ENCODE measurements at places on chromosomes 7 and 10.
A peak's percentile ranks its signal among the peaks of the same experiment; 100 is the strongest.

- no peak for DNase-seq
Measured at GRCh38 chr7:2634267-2635145, 2.7 kb downstream of the TTYH3 start.

DNA sequence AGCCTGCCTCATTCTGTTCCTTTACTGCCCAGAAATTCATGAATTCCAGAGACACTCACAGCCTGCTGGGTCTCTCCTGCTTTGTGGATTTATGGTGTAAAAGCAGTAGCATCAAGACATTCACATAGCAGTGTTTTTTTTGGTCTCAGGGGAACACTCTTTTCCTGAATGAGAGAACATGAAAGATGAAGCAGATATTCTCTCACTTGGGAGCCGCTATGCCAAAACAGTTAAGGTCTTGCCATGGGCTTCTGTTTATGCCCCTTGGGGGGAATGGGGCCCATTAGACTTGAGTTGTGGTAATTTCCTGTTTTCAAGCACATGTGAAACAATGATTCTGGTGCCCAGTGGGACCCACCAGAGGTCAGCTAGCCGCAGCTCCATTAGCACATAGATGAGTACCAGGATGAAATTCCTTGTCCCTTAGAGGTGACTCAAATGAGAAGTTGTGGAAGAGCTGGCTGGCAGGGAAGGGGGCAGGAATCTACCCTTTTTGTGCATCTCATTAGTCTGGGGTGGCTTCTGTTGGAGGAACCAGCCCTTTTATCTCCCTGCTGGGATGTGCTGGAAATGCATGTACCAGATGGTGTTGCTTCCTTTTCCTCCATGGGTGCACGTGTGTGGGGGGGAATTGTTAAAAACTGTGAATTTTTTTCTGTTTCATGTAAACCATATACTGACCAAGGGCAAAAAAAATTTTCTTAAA, 13.3 kb downstream of the BMPER start:
- DNase-seq = no peak

- no peak for DNase-seq
Measured at GRCh38 chr7:66355756-66356155, 150.6 kb downstream of the TPST1 start.

- DNase-seq = no peak
Measured at GRCh38 chr7:4025694-4026615, 656.1 kb upstream of the FOXK1 start.

GRCh38 chr7:94056796-94057207, 52.6 kb upstream of the BET1 start:
- DNase-seq = peak; percentile 52

GRCh38 chr10:57468894-57469432, 798.7 kb downstream of the IPMK start:
- DNase-seq = no peak

- no peak for DNase-seq
Measured at GRCh38 chr10:49200854-49201253, 12.7 kb upstream of the TMEM273 start.

GRCh38 chr7:149495785-149496641, 1.6 kb downstream of the ZNF746 start:
- DNase-seq = peak; percentile 46

DNA sequence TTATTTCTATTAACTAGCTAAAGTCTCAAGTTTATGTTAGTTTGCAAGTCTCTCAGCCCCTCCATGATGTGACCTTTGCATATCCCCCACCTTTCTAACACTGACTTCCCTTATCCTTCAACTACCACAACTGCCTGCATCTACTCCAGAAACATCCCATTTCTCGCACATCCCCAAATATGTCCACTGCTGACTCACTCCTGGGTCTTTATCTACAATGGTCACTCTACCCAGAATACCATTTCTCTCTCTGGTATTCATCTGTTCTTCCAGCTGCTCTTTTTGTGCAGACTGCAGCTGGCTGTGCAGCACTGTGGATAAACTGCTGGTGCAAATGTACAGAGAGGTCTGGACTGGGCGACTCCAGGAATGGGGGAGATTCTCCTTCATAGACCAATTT, 32.7 kb upstream of the PRSS1 start:
- no peak for DNase-seq

DNA sequence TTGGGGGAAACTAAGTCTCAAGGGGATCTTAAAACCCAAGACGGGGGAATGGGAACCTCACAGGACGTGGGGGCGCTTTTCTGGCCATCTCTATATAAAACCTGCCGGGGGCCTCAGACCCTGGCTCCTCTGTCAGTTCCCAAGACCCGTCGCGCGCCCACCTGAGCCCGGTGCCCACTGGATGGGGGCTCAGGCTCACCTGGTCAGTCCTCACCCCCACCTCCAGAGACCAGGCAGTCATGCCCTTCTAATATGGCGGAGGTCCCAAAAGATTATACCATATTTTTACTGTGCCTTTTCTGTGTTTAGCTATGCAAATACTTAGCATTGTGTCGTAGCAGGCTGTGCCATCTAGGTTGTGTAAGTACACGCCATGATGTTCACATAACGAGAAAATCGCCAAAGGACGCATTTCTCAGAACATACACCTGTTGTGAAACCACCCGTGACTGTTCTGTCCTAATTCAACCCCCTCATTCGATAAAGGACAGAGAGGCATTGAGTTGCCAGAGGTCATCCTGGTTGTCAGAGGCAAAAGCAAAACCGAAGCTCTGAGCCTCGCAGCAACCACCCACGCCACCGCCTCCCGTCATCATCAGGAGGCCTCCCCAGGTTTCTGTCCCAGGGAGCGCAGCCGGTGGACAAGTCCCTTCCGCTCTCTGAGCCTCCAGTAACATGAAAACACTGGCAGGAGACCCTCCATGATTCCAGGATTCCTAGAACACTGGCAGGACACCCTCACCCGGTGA, 28.9 kb downstream of the OAT start:
- DNase-seq = peak; percentile 2

DNA sequence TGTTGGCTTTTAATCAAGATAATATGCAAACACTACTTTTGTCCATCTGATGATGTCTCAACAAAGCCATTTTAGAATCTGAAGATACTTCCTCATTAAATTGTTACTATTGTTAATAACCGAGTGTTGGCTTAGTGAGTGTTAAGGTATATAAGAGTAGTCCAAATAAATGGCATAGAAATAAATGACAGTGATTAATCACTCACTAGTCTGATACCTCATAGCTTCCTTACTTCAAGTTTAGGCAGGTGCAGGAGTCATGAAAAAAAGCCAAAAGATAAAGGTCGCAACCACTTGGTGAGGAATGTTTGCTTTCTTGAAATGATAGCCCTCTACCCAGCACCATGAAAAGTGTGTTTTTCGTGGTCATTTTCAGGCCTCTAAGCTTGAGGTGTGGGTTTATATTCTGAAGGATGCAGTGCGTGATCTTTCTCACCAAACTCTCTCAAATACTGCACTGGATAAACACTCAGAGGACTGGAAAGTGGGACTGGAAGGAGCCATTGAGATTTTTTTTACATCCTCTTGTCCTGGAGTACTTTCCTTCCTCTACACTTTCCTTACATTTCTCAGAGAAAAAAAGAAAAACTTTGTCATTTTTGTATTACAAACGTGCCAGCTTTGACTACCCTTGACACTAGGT, 138.1 kb downstream of the KIAA1217 start:
- DNase-seq = no peak

GRCh38 chr10:85647741-85648140, 718.9 kb downstream of the GRID1 start:
- no peak for DNase-seq

GRCh38 chr7:5758753-5759335, 22.6 kb downstream of the RNF216 start:
- DNase-seq = no peak

DNA sequence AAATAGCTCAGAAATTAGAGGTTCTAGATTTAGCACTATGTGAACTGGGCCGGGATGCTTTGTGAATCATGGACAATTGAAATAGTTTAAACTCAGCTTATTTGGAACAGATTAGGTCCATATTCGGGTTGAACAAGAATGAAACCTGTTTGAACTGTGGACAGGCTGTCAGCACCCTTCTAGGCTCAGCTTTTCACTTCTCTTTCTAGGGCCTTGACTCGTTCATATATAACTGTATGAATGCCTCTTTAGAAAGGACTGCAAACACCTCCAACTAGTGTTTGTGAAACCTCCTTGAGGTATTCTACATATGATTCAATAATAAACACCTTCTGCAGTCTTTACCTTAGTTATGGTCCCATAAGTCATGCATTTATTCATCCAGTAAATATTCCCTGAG, 115.6 kb downstream of the REEP3 start:
- DNase-seq = no peak

DNA sequence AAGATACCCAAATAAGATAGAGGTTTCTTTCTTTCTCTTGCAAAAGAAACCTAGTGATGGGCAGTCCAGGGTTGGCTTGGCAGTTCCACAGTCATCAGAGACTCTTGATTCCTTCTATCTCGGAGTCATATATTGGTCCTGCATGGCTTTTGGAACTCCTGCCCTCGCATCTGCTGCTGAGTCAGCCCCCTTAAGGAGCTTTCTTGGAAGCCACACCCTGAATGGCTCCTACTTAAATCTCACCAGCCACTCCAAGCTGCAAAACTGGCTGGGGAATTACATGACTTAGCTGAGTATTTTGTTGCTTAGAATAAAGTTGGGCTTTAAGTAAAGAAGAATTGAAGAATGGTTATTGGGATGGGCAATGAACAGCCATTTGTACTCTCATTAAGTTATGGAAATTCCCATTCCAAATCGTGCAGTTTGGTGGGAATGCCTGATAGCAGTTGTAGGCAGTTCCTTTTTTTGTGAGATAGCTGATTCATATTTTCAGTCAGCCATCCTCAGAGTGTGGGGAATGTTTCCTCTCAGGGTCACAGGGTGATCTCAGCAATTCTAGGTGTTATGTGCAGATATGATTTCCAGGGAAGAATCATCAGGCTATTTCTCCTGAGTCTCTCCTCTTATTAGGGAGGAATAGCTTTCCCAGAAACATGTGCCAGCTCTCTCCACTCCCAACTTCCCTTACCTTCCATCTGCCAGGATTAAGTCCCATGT, 209.9 kb downstream of the BBS9 start:
- no peak for DNase-seq

GRCh38 chr7:111083413-111083812, 7.5 kb upstream of the LRRN3 start:
- DNase-seq = no peak

GRCh38 chr7:45920502-45921380, at the start of gene IGFBP3:
IGFBP3 (minus strand) TSS chr7:45921272; CDS start chr7:45921140, 132 bp downstream.
- peak; percentile 89 for DNase-seq

- DNase-seq = no peak
Measured at GRCh38 chr10:11235771-11236170, 218.1 kb downstream of the CELF2 start.

GRCh38 chr10:65900271-65900670, 1025.6 kb upstream of the LRRTM3 start:
- no peak for DNase-seq

- DNase-seq = no peak
Measured at GRCh38 chr7:6179620-6180343, 92.6 kb downstream of the CYTH3 start.

DNA sequence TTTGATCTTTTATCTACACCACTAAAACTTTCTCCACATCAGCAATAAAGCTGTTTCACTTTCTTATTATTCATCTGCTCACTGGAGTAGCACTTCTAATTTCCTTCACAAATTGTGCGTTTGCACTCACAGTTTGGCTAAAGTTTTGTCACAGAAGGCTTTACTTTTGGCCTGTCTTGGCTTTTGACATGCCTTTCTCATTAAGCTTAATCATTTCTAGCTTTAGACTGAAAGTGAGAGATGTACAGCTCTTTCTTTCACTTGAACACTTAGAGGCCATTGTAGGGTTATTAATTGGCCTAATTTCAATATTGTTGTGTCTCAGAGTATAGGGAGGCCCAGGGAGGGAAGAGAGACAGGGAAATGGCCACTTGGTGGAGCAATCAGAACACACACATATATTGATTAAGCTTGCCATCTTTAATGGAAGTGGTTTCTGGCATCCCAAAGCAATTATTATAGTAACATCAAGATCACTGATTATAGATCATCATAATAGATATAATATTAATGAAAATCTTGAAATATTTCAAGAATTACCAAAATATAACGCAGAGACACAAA, 512.5 kb downstream of the ETV1 start:
- DNase-seq = no peak

- DNase-seq = no peak
Measured at GRCh38 chr7:37394158-37394557, 54.5 kb downstream of the ELMO1 start.

DNA sequence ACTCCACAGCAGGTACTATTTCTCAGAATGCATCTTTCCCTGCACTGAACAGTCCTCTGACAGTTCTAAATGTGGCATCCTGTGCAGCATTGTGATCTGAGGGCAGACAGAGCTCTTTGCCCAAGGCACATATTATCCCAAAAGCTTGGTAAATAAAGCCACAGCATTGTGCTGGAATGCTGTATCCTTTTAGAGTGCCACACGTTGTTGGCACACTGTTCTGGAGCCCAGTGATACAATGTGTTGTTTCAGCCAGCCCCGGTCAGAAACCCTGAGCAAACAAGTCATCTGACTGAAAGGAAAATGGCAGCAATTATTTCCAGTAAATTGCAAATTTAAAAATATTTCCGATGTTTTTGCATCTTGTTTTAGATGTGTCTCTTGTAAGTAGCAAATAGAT, 45.4 kb downstream of the NAMPT start:
- DNase-seq = no peak

GRCh38 chr7:105874055-105874454, 2.3 kb downstream of the ATXN7L1 start:
- no peak for DNase-seq

GRCh38 chr10:822197-822596, 109.3 kb downstream of the LARP4B start:
- no peak for DNase-seq

- no peak for DNase-seq
Measured at GRCh38 chr7:102284891-102285539, 1.7 kb upstream of the SH2B2 start.

- DNase-seq = no peak
Measured at GRCh38 chr10:46220872-46221538, 65.8 kb upstream of the ANTXRL start.

DNA sequence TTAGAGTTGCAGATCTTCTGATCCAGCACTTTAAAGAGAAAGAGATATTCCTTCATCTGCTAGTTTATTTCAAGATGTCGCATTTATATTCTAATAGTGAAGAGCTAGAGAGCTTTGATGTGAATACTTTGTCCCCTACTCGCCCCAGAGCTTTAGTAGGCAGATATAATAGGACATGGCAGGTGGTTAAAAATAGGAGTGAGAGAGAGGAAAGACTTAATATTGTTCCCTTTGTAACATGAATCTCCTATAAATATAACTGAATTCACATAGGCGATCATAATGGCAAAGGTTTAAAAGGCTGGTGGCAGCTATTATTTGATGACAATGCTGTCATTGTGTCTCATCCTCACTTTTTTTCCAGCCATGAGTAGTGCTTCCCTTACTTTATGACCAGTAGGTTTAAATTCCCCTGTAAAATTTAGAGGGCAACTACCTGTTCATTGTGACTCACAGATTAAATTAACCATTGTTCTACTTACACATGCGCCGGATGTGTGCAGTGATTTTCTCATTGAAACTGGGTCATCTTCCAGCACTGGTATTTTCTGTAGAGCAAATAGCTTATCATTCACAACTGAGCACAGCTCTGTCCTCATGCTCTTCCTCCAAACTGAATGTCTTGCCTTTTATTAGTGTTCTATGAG, 906.7 kb upstream of the CELF2 start:
- DNase-seq = no peak

- DNase-seq = no peak
Measured at GRCh38 chr10:131001438-131001837, 310.1 kb downstream of the TCERG1L start.

GRCh38 chr7:116315293-116315692, 105.0 kb downstream of the TES start:
- no peak for DNase-seq

GRCh38 chr10:625751-626711, 63.4 kb downstream of the DIP2C start:
- DNase-seq = no peak

Measured in AG08396 (cell line).